ENCODE measurements at places on chromosomes 16 and 17.

DNA sequence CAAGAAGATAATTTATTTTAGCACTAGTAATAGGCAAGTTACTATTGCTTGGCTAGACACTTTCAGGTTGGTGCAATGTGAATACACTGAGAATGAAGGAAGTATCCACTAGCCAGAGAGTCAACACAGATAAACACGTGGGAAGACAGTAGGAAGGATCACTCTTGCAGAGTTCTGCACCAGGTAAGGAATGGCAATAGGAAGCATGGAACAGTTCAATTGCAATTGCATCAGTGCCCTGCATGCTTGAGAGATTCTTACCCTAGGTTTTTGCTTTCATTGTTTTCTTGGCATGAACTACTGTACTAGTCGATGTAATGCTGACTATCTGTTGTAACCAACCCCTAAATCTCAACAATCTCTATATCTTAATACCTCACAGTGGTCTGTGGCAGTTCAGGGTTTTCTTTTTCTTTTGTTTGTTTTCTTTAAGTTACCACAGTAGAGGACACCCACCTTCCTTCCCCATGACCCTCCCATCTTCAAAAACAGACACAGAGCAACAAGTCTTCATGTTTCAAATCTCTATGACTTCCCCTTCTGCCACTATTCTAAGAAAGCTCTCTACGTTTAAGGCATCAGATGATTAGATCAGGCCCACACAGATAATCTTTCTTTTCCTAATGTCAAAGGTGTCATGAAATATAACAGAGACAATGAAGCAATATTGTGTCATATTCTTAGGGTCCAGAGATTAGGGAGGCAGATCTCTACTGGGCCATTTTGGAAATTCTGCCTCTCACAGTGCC lies 18.1 kb upstream of the ABCA8 start:
- DNase-seq = no peak

DNA sequence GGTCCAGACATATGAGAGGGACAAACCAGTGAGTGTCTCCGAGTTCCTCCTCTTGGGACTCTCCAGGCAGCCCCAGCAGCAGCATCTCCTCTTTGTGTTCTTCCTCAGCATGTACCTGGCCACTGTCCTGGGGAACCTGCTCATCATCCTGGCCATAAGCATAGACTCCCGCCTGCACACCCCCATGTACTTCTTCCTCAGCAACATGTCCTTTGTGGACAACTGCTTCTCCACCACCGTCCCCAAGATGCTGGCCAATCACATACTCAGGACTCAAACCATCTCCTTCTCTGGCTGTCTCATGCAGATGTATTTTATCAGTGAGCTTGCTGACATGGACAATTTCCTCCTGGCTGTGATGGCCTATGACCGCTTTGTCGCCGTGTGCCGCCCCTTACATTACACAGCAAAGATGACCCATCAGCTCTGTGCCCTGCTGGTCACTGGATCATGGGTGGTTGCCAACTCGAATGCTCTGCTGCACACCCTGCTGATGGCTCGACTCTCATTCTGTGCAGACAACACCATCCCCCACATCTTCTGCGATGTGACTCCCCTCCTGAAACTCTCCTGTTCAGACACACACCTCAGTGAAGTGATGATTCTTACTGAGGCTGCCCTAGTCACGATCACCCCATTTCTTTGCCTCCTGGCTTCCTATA lies 19.2 kb downstream of the ZNF200 start:
- DNase-seq = no peak

DNA sequence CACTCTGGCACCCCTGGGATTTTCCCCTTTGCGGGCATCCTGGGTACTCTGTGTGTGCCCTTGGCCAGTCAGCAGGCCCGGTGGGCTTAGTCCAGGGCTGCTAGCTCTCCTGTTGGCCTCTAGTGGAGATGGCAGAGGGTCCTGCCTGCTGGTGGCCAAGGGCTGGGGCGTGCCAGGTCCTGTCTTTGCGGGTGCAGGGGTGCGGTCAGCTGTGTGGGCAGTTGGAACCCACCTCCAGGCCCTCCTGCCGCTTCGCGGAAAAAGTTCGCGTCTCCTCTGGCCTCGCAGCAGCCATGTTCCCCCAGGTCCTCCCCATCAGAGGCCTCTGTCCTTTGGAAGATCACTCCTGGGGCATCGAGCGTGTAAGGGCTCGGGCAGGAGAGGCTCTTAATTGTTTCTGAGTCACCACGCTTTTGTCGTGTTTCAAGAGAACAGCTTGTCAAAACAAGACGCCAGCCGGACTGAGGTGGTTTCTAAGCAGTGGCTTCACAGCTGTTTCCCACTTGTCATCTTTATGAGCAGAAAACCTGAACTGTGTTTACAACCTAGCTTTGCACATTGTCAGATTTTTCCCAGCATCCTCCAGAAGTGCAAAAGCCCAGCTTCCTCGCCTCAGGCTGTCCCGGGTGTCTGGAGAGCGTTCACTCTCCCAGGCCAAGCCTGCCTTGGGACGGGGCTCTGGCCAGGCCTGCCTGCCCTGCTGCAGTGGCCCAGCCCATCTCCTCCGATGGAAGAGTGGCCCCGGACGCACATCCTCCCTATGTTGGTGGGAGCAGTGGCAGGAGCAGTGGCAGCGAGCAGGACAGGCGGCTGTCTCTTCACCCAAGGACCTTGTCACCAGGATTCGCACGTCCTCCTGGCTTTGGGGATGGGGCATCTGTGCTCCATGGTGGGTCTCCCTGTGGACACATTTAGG lies 5.0 kb upstream of the DNASE1L2 start:
- DNase-seq = peak; percentile 51

DNA sequence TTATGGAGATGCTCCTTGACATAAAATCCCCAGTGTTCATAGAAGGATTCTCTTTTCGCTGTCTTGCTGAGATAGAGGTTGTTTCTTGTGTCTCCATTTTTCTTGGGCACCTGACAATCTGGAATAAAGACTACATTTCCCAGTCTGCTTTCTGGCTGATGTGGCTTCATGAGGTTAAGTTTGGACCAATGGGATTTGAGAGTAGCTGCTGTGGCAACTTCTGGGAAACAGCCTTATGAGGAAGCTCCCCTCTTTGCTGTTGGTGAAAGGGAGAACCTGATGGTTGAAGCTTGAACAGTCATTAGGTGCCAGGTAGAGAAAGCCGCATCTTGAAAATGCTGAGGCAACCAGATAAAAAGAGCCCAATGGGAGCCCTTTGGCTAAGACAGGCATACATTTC lies 24.4 kb downstream of the HS3ST4 start:
- no peak for DNase-seq

DNA sequence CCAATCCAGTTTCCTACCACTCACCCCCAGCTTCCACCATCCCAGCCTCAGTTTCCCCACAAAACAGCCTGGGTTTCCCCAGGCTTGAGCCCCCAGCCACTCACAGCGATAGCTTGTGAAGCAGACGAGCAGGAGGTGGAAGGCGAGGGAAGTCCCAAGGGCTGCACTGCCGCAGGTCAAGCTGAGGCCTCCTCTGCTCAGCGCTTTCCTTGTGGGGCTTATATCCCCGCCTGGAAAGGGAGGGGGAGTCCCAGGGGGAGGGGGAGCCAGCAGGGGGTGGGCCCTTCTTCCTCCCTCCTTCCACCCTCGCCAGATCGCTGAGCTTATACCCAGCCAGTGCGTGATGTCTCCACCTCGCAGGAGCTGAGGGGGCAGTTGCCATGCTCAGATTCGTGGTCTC lies at the start of gene PYY:
TSS of gene PYY (minus strand) at position 195 of the 400 bp plus-strand sequence. CDS start 457 bp downstream, outside the sequence.
- DNase-seq = no peak
